Activated CD4-positive, alpha-beta memory T cell treated with anti-CD3 and anti-CD28 coated beads, Interleukin-2, amount 10 ng/mL, durations not matched to agents 7 days and 5 days (primary cell): ENCODE measurements at places on chromosomes 2 and 18. TPM values are rescaled to one million over a fixed set of nuclear protein-coding genes. Genes with fewer than 3 reads are reported as not detected.

MC4R gene
- not detected for total RNA-seq

EIF2AK2 gene
- total RNA-seq: 142 TPM

FSHR gene
- total RNA-seq: not detected

WDFY1 gene
- 66.2 TPM for total RNA-seq
